NCI-H1694 treated with DMSO at 0.1 percent for 48 hours (cell line): ENCODE measurements at places on chromosomes 13 and 19.

DNA sequence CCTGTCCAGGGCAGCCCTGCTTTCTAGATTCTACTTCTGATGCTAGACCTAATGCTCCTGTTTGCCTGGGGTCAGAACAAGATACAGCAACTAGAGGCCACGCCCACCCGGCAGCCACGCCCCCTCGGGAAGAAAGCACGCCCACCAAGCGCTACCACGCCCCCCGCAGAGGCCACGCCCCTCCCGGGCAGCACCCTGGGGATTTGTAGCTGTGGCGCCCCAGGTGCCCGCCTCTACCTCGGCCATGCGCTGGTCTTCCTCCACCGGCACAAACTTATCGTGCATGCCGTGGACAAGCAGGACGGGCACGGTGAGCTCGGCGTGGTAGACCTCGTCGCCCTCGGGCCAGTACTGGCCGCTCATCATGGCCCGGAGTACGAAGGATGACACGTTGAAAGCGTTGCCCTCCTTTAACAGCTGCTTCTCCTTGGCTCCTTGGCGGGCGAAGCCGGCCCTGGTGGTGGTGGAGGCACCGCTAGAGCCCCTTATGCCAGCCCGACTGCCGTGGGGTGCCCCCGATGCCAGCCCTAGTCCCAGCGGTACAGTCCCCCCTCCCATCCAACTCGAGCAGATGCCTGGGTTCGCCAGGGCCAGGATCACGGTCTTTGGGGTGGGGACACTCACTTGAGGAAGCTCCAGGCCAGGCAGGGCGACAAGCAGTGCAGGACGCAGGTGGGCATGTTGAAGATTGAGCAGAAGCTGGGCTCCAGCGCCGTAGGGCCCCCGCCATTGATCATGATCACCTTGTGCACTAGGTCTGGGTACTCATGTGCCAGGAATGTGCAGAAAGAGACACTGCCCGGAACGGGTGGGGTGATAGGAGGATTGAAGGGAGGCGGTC lies 9.0 kb downstream of the ABHD8 start:
- DNase-seq = no peak

DNA sequence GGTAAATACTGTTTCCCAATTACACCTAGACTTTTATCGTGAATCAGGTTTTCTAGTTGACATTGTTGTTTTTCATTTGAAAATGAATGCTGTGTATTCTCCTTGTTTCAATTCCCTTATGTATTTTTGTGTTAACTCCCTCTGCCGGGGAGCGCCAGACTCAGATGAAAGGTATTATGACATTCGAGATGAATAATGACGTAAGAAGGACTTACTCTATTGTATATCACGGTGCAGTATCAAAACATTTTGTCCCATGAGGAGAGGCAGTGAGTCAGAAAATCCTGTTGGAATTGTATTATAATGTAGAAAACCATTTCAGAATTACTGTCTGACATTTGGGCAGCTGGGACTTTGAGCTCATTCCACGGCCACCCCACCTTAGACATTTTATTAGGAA lies 61.6 kb downstream of the LRCH1 start:
- DNase-seq = no peak

GRCh38 chr19:13990085-13990484 lies 16.0 kb downstream of the RFX1 start:
- no peak for DNase-seq

- no peak for DNase-seq
Observed at GRCh38 chr19:42505066-42505465, 23.2 kb downstream of the CEACAM1 start.

DNA sequence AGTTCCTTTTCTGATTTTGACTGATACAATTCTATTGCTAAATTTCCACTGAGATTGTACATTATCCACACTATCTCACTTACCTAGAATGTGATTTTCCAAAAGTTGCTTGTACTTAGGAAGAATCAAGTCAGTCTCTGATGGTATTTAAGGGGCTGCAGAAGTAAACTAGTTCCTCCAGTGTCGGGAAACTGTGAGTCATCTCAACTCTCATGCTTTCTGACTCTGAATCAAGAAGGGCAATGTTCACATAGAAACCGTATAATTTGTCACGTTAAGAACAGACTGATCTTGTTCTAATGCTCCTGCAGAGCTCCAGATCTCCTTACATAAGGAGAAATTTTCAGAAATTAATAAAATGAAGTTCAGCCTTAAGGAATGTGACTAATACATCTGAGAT lies 369.3 kb downstream of the KLF5 start:
- DNase-seq = no peak

DNA sequence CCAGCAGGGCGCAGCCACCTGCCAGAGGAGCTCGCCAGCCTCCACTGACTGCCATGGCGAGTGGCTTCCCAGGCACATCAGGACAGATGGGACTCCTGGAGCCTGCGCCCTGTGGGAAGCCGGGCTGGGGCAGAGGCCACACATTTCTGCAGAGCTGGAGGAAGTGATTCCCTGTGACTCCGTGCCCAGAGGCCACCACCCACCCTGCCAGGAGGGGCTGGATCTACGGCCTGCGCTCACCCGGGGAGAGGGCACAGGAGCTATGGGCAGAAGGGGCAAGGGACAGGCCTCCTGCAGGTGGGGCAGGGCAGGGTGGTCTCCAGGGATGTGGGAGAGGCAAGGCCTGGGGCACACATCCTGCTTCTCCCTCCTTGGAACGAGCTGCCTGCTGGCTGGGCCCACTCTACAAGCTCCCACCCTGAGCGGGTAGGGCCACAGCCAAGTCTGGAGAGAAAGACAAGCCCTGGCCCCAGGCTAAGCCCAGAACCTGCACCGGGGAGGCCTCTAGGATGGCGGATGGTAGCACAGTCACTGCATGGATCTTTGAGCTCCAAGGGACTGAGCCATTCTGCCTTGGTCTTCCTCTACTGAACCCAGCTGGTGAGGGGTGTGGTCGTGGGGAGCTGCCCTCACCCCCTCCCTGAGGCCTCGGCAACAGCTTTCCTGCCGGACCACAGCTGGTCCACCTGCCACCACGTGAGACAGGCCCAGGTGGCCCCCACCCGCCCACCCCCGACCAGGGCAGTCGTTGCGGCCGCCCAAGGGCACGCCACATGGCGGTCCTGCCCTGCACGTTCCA lies 40.6 kb downstream of the CEBPG start:
- no peak for DNase-seq

DNA sequence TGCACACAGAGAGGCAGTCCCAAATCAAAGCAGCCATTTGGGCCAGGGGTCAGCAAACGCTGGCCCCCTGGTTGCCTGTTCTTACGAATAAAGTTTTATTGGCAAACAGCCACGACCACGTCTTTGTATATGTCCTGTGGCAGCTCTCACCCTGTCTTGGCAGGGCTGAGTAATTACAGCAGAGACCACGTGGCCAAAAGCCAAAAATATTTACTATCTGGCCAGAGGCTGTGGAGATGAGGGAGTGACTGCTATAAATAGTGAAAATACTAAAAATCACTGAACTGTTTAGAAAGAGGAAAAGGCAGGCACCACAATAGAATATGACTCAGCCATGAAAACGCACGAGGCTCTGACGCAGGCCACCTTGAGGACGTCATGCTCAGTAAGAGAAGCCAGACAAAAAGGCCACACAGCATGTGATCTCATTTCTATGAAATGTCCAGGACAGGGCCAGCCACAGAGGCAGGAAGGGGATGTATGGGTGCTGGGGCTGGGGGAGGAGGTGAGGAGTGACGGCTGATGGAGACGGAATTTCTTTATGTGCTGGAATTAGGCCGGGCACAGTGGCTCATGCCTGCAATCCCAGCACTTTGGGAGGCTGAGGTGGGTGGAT lies 29.4 kb downstream of the SMIM24 start:
- peak; percentile 25 for DNase-seq

DNA sequence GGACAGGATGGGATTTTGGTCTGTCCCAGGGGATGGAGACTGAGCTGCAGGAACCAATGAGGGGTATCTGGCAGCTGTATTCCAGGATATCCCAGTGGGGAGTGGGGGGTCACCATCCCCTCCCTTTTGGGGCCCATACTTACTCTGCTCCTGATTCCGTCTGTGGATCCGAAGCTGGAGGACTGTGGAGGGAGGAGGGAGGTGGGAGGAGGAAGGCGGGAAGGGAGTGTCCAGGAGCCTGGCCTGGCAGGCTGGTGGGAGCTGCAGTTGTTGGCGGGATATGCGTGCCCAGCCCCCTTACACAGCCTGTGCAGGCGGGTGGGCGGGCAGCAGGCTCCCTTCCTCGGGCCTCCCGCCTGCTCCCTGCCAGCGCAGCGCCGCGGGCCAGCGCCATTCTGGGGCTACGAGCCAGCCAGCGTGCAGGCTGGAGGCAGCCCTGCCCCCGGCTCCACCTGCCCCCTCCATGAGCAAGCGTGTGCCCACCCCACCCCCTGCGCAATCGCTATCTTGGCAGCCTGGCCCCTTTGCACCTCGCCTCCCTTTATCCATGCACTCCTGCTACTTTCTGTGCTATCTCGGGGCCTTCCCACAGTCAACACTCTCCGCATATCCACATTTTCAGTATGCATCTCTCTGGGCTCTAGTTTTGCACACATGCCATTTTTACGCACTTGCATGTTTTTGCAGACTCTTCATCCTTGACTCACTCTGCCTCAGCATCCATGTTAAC lies 2.8 kb downstream of the MAMSTR start:
- peak; percentile 97 for DNase-seq

- no peak for DNase-seq
Observed at GRCh38 chr13:96903085-96903484, 91.2 kb downstream of the OXGR1 start.

- no peak for DNase-seq
Observed at GRCh38 chr13:76879203-76879882, 6.9 kb downstream of the KCTD12 start.

GRCh38 chr19:7213628-7214323 lies 80.4 kb downstream of the INSR start:
- no peak for DNase-seq

GRCh38 chr19:53102206-53102755 lies 941 bp downstream of the ZNF160 start:
- peak; percentile 4 for DNase-seq

GRCh38 chr19:49916839-49917733 lies 11.9 kb upstream of the ATF5 start:
- DNase-seq = no peak

GRCh38 chr19:31254180-31254551 lies 95.1 kb downstream of the TSHZ3 start:
- DNase-seq = no peak

GRCh38 chr19:2807379-2808128 lies 12.1 kb upstream of the ZNF554 start:
- DNase-seq = no peak

- DNase-seq = no peak
Observed at GRCh38 chr19:46025835-46026234, 3.0 kb upstream of the PGLYRP1 start.

DNA sequence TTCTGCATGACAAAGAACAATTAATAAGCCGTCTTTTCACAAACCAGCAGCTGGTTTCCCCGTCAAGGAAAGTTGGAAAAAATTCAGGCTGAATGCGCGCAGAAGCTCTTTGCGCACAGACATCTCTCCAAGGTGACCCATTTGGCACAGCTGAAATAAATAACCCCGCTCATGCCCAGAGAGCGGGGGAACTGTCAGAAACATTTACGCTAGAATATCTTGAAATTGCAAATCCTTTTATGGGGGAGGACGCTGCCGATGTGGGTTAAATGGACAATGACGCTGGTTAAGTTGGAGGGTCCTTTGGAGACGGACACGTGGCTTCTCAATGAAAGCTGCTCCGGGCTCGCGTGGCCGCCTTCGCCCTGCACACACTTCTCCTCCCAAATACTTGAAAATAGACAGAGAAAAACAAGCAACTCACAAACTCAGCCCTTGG lies 30.6 kb downstream of the GSX1 start:
- DNase-seq = no peak

- DNase-seq = no peak
Observed at GRCh38 chr13:92807353-92807752, 419.3 kb upstream of the GPC6 start.

DNA sequence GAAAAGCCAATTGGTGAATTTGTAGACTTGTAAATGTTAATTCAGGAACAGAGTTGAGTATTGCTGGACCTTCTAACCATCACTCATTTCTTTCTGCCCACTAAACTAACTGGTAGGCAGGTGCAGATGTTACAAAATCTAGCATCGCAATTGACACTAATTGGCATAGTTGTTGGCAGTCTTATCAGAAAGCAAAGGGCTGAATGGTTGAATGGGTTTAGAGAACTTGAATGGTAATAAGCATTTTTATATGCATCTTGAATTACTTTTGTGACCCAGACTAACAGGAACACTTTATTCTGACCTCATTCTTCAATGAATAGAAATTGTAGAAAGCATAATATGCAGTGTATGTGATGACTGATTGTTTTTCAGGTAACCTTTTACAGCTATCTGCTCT lies 189.1 kb downstream of the GGACT start:
- no peak for DNase-seq

GRCh38 chr19:58038688-58039204 lies 4.9 kb downstream of the ZSCAN1 start:
- no peak for DNase-seq

DNA sequence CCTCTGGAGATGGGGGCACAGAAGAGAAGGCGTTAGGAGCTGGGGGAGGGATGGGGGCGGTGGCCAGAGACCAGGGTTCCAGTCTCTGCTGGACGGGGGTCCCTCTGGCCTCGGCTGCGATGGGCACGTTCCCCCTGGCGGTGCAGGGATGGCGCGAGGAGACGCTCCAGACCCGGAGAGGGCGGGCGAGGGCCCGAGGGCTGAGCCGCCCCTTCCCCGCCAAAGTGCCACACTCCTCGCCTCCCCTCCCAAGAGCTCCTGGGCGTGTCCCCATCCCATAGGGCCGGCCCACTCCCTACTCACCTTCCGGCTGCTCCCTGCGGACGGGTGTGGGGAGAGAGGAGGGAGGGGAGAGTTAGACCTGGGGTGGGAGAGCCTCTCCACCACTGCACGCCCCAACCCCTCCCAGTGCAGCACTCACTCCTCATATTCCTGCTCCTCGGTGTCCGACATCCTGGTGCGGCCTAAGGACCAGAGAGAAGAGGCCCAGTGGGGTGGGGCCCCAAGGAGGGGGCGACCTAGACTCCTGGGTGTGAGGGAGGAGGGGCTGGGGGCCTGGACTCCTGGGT lies 2.2 kb downstream of the TNNT1 start:
- DNase-seq = peak; percentile 32

- no peak for DNase-seq
Observed at GRCh38 chr13:81610644-81611043, 1269.7 kb upstream of the SPRY2 start.

GRCh38 chr13:92461402-92461801 lies 765.2 kb upstream of the GPC6 start:
- DNase-seq = no peak

- DNase-seq = no peak
Observed at GRCh38 chr13:40585911-40586471, 80.5 kb downstream of the FOXO1 start.

- no peak for DNase-seq
Observed at GRCh38 chr13:49368688-49369087, 75.2 kb downstream of the CAB39L start.

DNA sequence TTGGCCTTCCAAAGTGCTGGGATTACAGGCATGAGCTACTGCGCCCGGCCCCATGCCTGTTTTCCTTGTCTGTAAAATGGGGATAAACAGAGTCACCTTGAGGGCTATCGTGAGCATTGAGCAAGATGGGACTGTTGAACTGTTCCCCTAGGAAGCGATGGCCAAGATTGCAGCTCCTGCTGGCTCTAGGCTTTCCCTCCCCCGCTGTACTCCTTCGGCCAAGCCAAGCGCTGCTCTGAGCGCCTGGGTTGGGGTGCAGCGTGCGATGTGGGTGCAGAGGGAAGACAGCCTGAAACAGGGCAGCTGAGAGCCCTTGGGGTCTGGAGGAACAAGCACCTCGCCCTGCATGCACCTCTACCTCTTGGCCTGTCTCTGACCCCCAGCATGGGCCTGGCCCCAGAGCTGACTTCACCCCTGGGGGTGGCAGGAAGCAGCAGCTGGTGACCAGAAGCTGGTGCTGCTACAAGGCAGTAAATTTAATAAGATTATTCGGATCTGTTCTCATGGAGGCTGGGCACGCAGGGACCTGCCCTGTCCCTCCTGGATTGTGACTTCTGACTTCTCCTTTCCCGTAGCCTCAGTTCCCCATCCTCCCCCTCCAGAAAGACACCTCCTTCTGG lies 5.3 kb downstream of the GNG8 start:
- no peak for DNase-seq
